Gastrocnemius medialis (tissue), 4 donors: ENCODE measurements at places on chromosomes 16 and 17. TPM values are rescaled to one million over a fixed set of nuclear protein-coding genes. Genes with fewer than 3 reads are reported as not detected.

DNA sequence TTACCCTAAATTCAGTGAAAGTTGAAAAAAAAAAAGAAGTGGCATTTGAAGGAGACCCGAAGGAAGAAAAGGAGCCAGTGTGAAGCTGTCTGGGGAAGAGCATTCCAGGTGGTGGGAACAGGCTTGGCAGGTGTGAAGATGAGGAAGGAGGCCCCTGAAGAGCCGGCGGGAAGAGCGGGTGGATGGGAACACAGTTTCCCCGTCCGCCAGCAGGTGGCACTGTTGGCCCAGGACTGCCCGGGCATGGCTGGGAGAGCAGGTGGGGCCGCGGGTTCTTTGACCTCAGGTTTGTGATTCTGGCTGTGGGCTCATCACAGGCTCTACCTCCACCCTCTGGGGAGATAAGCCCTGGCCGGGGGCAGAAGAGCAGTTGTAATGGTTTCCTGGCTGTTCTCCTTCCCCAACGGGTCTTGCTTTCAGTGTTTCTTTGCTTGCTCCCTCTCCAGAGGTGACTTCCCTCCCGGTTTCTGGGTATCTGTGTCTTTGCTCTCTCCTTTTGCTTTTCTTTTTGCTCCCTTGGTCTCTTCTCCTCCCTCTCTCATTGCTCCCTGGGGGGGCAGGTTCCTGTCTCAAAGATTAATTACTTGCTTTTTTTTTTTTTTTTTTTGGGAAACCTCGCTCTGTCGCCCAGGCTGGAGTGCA lies 32.3 kb downstream of the RAP1GAP2 start:
- no peak overlapping the region for H3K27ac ChIP-seq
- H3K36me3 ChIP-seq: no peaks in the 10 kb centered on the region
- peak; percentile 12 for DNase-seq
- H3K4me1 ChIP-seq: no peaks in the 10 kb centered on the region

GRCh38 chr16:82888591-82889001 lies 261.8 kb downstream of the CDH13 start:
- H3K4me3 ChIP-seq: no peak overlapping the region
- H3K36me3 ChIP-seq: no peaks in the 10 kb centered on the region
- DNase-seq: no peak
- H3K27me3 ChIP-seq: no peaks in the 10 kb centered on the region

DNA sequence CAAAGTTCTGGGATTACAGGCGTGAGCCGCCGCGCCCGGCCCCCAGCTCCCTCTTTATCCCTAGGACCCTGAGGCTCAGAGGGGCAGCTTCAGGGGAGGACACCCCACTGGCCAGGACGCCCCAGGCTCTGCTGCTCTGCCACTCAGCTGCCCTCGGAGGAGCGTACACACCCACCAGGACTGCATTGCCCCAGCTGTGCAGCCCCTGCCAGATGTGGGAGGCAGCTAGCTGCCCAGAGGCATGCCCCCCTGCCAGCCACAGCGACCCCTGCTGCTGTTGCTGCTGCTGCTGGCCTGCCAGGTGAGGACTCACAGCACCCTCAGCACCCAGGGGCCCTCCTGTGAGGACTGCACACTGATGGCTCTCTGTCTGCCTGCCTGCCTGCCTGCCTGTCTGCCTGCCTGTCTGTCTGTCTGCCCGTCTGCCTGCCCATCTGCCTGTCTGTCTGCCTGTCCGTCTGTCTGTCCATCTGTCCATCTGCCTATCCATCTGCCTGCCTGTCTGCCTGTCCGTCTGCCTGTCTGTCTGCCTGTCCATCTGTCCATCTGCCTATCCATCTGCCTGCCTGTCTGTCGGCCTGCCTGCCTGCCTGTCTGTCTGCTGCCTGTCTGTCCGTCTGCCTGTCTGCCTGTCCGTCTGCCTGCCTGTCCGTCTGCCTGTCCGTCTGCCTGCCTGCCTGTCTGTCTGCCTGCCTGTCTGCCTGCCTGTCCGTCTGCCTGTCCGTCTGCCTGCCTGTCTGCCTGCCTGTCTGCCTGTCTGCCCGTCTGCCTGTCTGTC lies 5.0 kb downstream of the GCGR start:
- H3K27ac ChIP-seq: no peak overlapping the region
- no peak overlapping the region for H3K4me3 ChIP-seq
- DNase-seq: no peak
- H3K27me3 ChIP-seq: peaks cover 43% of the 10 kb centered on the region
- H3K4me1 ChIP-seq: peaks cover 12% of the 10 kb centered on the region
- no peaks in the 10 kb centered on the region for H3K36me3 ChIP-seq

GRCh38 chr17:28950017-28950751 lies 1.1 kb downstream of the PHF12 start:
- peak; percentile 56 for DNase-seq
- H3K4me1 ChIP-seq: peaks cover 43% of the 10 kb centered on the region
- H3K27me3 ChIP-seq: no peaks in the 10 kb centered on the region
- H3K36me3 ChIP-seq: no peaks in the 10 kb centered on the region
- peak overlapping the region; percentile 96 for H3K27ac ChIP-seq

DNA sequence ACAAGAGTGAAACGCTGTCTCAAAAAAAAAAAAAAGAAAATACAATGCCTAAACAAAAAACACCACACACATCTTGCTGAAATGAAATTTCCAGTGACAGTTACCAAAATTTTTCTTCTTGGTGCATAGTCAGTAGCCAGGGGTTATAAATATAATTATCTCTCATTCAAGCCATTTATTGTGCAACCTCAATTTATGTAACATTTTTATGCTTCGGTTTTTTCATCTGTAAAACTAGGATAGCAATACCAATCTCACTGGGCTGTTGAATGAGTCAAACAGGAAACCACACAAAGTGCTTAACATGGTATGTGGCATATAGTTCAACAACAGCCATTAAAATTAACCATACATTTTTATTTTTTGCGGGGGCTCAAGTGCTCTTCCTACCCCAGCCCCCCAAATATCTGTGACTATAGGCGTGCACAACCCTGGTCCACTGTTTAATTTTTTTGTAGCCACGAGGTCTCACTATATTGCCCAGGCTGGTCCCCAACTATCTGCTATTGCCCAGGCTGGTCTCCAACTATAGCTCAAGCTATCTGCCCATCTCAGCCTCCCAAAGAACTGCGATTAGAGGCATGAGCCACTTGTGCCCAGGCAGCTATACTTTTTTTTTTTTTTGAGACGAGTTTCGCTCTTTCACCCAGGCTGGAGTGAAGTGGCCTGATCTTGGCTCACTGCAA lies 2.6 kb downstream of the COG4 start:
- no peak overlapping the region for H3K27ac ChIP-seq
- H3K36me3 ChIP-seq: peaks cover 29% of the 10 kb centered on the region
- peaks cover 18% of the 10 kb centered on the region for H3K4me1 ChIP-seq
- H3K27me3 ChIP-seq: no peaks in the 10 kb centered on the region

- peaks cover 50% of the 10 kb centered on the region for H3K36me3 ChIP-seq
- no peak overlapping the region for H3K4me3 ChIP-seq
- no peak for DNase-seq
- peaks cover 13% of the 10 kb centered on the region for H3K4me1 ChIP-seq
- peak overlapping the region; percentile 38 for H3K27ac ChIP-seq
- H3K27me3 ChIP-seq: no peaks in the 10 kb centered on the region
Observed at GRCh38 chr17:44191941-44192496, 5.2 kb downstream of the TMUB2 start.

DNA sequence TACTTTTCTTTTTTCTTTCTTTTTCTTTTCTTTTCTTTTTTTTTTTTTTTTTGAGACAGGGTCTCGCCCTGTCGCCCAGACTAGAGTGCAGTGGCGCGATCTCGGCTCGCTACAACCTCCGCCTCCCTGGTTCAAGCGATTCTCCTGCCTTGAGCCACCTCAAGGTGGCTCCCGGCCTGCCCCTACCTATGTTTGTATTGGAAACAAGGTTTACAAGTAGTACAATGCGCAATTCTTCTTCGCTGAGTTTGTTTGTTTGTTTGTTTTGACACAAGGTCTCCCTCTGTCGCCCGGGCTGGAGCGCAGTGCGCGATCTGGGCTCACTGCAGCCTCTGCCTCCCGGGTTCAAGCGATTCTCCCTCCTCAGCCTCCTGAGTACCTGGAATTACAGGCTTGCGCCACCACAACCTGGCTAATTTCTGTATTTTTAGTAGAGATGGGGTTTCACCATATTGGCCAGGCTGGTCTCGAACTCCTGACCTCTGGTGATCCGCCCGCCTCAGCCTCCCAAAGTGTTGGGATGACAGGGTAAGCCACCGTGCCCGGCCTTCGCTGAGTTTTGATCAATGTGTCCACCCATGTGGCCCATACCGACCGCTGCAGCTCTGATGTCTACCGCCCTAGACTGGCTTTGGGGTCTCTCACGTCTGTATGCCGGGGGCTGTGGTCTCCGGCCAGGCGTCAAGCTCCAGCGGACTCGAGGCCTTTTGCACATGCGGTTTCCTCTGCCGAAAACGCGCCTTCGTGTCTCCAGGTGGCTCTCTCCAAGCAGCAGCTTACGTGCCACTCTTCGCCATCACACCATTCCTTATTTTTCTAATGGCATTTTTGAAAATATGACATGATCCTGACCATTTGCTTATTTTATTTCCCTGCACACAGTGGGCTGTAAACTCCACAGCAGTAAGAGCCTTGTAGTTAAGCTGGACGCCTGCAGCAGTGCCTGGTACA lies 1.1 kb upstream of the YBX2 start:
- H3K4me1 ChIP-seq: peaks cover 47% of the 10 kb centered on the region
- peak overlapping the region; percentile 95 for H3K27ac ChIP-seq
- H3K36me3 ChIP-seq: no peaks in the 10 kb centered on the region
- peak overlapping the region; percentile 39 for H3K4me3 ChIP-seq
- no peaks in the 10 kb centered on the region for H3K27me3 ChIP-seq

DNA sequence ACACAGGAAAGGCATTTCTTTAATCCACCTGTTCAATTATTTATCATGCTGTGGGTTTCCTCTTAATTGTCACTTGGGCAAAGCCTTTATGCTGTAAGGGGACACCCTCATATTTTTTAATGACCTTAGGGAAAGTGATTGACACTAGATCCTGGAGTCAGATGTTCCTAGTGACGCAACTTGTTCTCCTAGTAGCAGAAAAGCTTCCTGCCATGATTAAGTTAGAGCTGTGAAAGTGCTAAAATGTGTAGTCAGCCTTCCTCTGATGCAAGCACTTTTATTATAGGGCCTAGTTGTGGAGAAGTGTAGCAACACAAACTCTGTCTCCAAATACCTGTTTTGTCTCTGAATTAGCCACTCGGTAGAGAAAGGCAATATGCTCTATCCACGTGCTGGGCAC lies 12.3 kb downstream of the TMEM100 start:
- H3K27ac ChIP-seq: peak overlapping the region; percentile 88
- no peaks in the 10 kb centered on the region for H3K27me3 ChIP-seq
- DNase-seq: peak; percentile 51
- H3K4me1 ChIP-seq: peaks cover 55% of the 10 kb centered on the region
- peak overlapping the region; percentile 44 for H3K4me3 ChIP-seq

GRCh38 chr16:86443508-86444147 lies 66.7 kb upstream of the FOXF1 start:
- no peak overlapping the region for H3K4me3 ChIP-seq
- H3K27ac ChIP-seq: no peak overlapping the region
- no peaks in the 10 kb centered on the region for H3K36me3 ChIP-seq

- no peak overlapping the region for H3K27ac ChIP-seq
- H3K4me3 ChIP-seq: no peak overlapping the region
- no peaks in the 10 kb centered on the region for H3K27me3 ChIP-seq
- DNase-seq: no peak
- peaks cover 7% of the 10 kb centered on the region for H3K4me1 ChIP-seq
- no peaks in the 10 kb centered on the region for H3K36me3 ChIP-seq
Observed at GRCh38 chr16:53787423-53787822, 83.5 kb downstream of the FTO start.

GRCh38 chr16:22618842-22619241 lies 108.2 kb downstream of the NPIPB5 start:
- H3K27me3 ChIP-seq: no peaks in the 10 kb centered on the region
- no peaks in the 10 kb centered on the region for H3K36me3 ChIP-seq
- no peak overlapping the region for H3K27ac ChIP-seq
- H3K4me3 ChIP-seq: no peak overlapping the region
- H3K4me1 ChIP-seq: no peaks in the 10 kb centered on the region
- DNase-seq: no peak

- H3K27ac ChIP-seq: no peak overlapping the region
- H3K4me3 ChIP-seq: no peak overlapping the region
- peaks cover 46% of the 10 kb centered on the region for H3K4me1 ChIP-seq
- DNase-seq: no peak
- no peaks in the 10 kb centered on the region for H3K36me3 ChIP-seq
Observed at GRCh38 chr16:19135201-19135842, 21.6 kb downstream of the ITPRIPL2 start.

GRCh38 chr17:56630202-56630601 lies 36.7 kb downstream of the NOG start:
- no peaks in the 10 kb centered on the region for H3K27me3 ChIP-seq
- no peak overlapping the region for H3K4me3 ChIP-seq
- H3K27ac ChIP-seq: no peak overlapping the region
- no peak for DNase-seq
- H3K36me3 ChIP-seq: no peaks in the 10 kb centered on the region

GRCh38 chr16:66473051-66473571 lies 46.0 kb downstream of the BEAN1 start:
- H3K36me3 ChIP-seq: no peaks in the 10 kb centered on the region
- H3K4me1 ChIP-seq: no peaks in the 10 kb centered on the region
- peaks cover 6% of the 10 kb centered on the region for H3K27me3 ChIP-seq
- H3K27ac ChIP-seq: no peak overlapping the region

- no peaks in the 10 kb centered on the region for H3K36me3 ChIP-seq
- peaks cover 11% of the 10 kb centered on the region for H3K4me1 ChIP-seq
Observed at GRCh38 chr16:30924076-30924912, 922 bp downstream of the FBXL19 start.

DNA sequence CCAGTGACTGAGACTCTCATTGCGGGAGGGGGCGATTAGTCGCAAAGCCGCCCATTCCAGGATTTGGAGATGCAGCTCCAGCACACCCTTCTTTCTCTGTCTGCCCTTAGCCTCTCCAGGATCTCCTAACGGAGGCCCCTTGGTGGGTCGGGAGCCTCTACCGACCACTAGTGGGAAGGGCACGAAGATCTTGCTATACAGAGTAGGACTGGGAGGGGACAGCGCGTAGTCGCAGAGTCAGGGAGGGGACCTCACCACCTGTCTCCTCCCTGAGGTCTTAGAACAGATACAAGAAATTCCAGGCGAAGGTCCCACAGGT lies 588 bp upstream of the SMTNL2 start:
- H3K27ac ChIP-seq: peak overlapping the region; percentile 100
- H3K4me3 ChIP-seq: peak overlapping the region; percentile 76
- H3K27me3 ChIP-seq: no peaks in the 10 kb centered on the region

GEMIN4 gene
- 10.6 TPM for total RNA-seq

AHSP gene
- total RNA-seq: not detected

CPNE7 gene
- total RNA-seq: not detected

PRR29 gene
- total RNA-seq: not detected

NKIRAS2 gene
- total RNA-seq: 77.0 TPM
